ENCODE measurements at places on chromosomes 3 and 15.
A peak's percentile ranks its signal among the peaks of the same experiment; 100 is the strongest.

DNA sequence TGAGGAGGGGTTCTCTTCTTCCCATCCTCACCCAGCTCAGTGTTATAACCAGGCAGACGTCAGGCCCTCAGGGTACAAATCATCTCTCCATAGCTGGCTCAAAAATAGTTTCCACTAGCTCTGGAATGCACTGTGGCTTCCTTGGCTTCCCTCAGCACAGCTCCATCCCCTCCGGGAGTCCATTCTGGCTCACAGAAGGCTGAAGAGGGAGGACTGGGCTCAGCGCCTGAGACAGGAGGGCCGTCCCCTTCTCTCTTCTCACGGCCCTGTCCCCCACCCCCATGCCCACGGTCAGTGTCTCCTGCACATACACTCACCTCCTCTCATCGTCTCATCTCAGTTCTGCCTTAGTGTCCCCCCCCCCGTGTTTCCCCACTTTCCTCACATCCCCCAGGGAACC is 50.1 kb downstream of the UMPS start:
- DNase-seq, result peak; percentile 85

GRCh38 chr3:120846073-120846472 is 61.9 kb upstream of the STXBP5L start:
- DNase-seq, result no peak

GRCh38 chr3:31043184-31043819 is 148.8 kb upstream of the GADL1 start:
- no peak for DNase-seq

GRCh38 chr15:29131840-29132420 is 137.7 kb downstream of the NSMCE3 start:
- DNase-seq, result no peak

DNA sequence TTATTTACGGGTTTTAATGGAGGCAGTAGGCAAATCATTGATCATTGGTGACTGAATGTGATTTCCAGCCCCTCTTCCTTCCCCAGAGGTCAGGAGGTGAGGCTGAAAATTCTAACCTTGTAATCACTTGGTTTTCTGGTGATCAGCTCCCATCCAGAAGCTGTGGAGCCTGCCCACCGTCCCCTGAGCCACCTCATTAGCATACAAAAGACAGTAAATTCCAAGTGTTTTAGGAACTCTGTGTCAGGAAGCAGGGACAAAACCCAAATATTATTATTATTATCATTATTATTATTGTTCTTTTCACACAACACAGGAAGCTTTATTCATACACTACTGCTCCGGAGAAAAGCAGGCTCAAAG is 18.2 kb downstream of the FOXB1 start:
- DNase-seq, result no peak

DNA sequence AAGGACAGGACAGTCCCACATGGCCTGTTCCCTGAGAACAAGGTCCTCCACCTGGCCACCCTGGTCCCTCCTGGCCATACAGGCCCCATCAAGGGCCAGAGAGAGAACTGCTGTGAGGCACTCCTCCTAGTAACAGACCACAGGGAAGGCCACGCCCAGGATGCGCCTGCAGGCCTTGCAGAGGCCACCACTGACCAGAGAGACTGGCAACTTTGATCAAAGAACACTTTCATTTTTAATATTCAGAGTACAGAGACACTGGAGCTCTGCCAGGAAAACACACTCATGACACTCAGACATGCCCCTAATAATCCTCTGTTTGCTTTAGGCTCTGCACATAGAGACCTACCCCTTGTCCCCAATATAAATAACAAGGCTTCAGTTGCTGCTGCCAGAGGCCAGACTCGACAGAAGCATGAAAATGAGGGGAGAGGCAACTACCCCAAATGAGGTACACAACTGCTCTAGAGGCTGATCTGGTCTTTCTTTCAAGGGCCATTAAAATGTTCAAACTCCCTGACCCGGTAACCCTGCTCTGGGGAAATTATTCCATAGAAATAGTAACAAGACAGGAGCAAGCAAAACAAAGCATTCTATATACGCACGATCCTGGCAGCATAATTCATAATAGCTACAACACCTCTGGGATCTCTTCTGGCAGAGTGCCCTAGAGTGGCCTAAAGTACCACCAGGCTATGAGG is 44.8 kb downstream of the CCDC12 start:
- peak; percentile 73 for DNase-seq

- DNase-seq, result no peak
Observed at GRCh38 chr3:182697345-182697919, 95.9 kb upstream of the ATP11B start.

GRCh38 chr3:160108362-160108761 is 116.9 kb upstream of the C3orf80 start:
- no peak for DNase-seq

- peak; percentile 53 for DNase-seq
Observed at GRCh38 chr3:127791221-127791913, 30.9 kb downstream of the MGLL start.

- peak; percentile 70 for DNase-seq
Observed at GRCh38 chr15:89912145-89912673, 543 bp downstream of the ARPIN start.

- no peak for DNase-seq
Observed at GRCh38 chr3:128991355-128991895, 2.5 kb downstream of the CFAP92 start.

DNA sequence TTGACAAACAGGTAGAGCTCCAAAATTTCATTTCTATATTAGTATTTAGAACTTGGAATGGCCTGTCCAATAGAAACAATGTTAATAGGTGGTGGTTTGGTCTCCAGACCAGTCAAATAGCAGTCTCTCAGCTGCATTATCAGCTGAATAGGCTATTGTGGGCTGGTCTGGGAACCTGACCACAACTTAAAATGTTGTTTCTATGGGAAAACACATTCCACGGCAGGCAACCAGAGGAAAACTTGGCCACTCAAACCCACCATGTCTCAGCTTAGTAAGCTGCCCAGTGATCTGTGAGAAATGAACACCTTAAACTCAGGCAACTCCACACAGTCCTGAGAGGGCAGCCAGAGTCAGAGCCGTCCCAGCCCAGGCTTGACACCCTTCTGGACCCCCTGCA is 20.4 kb downstream of the FBN1 start:
- no peak for DNase-seq

DNA sequence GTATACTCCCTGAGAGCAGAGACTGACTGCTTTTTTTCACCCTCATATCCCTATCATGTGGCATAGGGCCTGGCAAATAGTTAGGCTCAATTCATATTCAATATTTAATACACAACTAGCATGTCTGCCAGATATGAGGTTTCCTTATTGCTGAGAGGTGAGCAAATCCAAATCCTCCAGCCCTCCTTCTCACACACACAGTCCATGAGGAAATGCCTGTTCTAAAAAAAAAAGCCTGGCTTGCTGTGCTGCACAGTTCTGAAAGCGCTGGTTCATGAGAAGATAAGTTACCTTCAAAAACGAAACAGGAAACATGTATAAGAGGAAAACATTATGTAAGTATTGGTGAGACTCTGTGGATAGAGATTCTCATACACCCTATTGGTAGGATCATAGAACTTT is 15.5 kb upstream of the ACAP2 start:
- no peak for DNase-seq

DNA sequence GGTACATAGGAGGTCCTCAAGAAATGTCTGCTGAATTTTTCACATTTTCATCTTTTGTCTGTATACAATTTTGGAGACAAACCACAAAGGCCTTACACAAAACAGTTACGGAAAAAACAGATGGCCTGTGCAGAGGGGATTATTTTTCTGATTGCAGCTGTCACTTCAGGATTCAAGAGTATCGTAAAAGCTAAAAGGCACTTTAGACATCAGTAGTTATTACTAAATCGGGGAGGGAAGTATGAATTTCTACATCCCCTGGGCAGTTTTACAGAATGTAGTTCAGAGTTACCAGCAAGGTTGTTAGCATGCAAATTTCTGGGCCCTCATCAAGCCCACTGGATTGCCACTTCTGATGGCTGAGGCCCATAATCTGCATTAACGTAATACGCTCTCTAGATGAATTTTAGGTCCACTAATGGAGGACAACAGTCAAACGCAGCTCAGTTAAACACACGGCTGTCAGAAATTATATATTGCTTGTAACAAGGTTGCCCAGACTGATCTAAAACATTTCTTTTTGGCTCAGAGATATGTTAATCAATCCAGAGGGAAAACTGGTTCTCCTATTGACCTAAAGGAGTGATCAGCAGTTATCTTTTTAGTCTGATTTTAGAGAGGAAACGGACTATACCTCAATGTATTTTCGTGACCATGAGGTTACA is 1.1 kb downstream of the RIOX2 start:
- no peak for DNase-seq

GRCh38 chr3:85482213-85482490 is 523.4 kb downstream of the CADM2 start:
- no peak for DNase-seq

DNA sequence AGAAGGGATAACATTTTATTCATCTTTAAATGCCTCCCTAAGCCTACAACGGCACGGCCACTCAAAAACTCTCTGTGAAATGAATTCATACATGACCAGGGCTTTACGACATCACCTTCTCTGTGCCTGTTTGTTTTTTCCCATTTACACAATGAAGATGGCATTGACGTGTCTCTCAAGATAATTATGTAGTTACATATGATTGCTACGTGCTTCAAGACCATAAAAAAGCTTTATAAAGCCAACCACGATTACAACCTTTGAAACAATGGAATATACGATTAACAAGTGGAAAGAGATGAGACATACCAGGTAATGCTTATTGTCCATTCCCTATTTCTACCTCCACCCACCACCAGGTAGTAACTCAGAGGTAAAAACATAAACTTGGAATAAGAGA is 168.4 kb downstream of the P3H2 start:
- DNase-seq, result no peak

DNA sequence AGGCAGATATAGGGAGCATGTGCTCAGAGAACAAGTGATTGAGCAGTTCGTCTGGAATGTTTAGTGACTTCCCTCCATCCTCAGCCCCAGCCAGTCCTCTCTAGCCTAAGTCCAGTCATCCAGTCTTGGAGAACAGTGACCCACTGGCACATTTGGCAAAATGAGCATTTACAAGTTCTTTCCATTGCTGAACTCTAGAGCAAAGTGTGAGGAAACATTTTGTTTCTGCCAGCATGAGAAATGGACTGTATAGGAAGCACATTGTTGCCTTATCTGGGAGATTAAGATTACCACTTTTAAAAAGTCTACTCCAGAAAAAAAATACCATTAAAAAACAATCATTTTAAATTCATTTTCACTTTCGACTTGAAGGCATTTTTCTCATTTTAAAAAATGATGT is 353.6 kb downstream of the SHQ1 start:
- DNase-seq, result no peak

DNA sequence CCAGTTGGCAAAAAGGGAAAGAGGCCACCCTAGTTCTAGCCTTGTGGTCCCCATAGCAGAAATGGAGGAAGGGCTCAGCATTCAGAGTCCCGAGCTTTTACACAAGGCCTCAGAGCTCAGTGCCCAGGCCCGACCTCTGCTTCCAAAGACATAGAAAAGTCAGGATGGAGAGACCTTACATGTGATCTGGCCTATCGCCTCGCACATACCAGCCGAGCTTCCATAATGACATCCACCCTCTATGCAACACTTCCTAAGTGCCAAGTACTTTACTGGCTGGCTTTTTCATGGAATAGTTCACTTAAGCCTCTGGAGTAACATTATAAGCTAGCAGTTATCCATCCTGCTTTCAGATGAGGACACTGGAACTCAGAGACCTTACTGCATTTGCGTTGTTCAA is 275.9 kb downstream of the FAM43A start:
- DNase-seq, result no peak

DNA sequence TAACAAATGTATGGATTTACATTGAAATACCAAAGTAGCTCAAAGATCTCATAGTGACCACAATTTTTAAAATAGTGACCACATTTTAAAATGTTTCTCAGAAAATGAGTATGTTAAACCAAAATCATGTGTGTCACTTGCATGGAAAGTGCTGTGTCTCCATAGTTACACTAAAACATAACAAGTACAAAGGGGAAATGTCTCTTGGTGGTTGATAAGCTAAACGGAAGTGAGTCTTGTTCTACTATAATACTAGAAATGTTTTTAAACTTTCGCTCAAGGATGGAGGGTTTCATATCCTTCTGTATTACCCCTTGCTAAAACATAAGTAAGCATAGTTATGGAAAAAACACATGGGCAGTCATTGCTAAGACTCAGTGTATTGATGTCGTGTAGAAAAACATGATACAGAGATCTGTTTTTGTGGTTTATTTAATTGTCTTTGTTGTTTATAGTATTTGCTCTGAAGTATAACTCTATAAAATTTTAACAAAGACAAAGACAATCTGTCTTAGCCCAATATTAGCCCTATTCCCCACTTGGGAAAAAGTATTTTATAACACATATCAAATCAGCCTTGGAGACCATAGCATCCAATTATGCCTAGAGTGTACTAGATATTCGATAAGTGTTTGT is 27.0 kb upstream of the DENND4A start:
- DNase-seq, result no peak

- no peak for DNase-seq
Observed at GRCh38 chr3:69930564-69930963, 69.0 kb upstream of the SAMMSON start.

DNA sequence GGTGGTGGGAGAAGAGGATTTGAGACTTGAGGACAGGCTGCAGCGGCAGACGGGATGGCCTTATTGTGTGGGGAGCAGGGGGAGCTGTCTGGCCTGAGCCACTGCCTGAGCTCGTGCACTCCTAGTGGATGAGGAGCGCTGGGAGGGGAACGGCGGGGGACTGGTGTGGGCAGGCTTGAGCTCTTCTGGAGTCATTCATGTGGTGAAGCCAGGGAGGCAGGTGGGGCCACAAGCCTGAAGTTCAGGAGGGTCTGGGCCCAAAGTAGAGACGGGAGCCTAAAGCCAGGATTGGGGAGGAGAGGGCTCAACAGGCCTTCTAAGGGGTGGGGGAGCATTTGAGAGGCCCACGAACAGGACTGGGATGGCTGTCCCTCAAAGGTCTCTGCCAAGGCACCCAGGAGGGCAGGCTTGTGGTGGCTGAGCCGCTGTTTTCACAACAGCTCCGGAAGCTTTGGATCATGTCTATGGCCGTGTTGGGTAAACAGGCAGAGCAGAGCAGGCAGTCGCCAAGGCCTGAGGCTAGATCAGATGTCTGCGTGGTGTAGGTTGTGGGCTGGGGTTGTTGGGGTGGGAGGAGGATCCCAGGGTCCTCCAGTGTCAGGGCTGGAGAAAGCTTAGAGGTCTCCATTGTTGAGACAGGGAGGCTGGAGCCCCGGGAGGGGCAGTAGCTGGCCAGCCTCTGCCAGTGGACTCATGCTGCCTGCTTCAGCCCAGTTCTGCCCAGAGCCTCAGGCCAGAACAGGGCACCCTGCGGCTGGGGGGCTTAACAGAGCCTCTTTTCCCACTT is 8.2 kb downstream of the PRKCD start:
- no peak for DNase-seq

- DNase-seq, result no peak
Observed at GRCh38 chr3:103389356-103389755, 954.5 kb downstream of the ZPLD1 start.

GRCh38 chr3:33879540-33879939 is 81.1 kb downstream of the PDCD6IP start:
- no peak for DNase-seq

- DNase-seq, result no peak
Observed at GRCh38 chr3:119508172-119508845, 10.0 kb downstream of the TIMMDC1 start.

- DNase-seq, result no peak
Observed at GRCh38 chr3:156530980-156531379, 23.9 kb downstream of the SSR3 start.

GRCh38 chr3:141335531-141336061 is 32.7 kb upstream of the ZBTB38 start:
- no peak for DNase-seq

- no peak for DNase-seq
Observed at GRCh38 chr3:69547461-69547880, 161.6 kb upstream of the FRMD4B start.

Measured in sciatic nerve (tissue), 2 donors.